ENCODE measurements at places on chromosomes 12 and 14.

DNA sequence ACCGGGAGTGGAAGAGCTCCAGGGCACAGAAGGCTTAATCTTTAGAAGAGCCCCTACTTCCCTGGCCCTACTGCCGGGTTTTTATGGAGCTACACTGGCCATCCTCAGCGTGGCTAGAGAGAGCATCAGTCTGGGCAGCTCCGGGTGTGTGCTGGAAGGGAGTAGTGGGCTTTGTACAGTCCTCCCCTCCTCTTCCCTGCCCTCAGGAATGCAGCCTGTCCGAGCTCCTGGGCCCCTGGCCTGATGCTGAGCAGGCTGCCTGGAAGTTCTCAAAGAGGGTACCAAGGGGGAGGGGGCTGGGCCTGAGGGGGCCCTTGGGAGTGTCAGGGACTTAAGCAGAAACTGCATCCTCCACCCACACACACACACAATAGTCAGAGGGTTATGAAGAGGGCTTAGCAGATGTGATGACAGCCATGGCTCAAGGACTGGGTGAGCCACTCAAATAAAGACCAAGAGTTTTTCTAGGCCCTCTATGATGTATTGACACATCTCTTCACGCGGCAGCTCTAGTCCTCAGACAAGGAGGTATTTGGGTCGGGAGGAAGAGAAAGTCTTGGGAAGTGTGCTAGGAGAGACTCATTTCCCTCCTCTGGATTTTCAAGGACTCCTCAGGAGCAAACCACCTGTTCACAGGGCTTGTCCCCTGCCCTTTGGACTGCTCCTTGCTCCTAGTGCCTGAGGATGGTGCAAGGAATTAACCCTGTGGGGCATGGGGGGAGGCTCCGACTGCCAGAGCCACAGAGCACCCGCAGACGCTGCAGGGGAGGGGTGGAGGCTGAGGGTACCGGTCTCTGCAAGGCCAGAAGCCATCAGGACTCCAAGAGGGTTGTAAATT is 16.5 kb upstream of the FIGNL2 start:
- peak; percentile 40 for DNase-seq

DNA sequence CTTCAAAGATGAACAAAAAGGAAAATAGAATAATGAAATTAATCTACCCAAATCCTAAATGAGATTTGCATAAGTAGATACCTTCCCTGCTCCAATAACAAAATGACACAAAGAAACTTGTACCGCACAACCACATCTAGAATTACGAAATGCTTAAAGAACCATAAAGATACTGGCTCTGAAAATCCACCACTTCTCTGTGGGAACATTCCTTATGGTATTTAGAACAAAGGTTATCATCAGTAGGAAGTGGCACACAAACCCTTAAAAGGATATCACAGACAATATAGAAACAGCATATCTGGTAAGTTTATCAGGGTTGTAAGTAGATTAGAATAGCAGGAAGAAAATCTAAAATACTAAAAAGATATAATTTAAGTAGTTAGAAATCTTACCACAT is 11.6 kb downstream of the IAPP start:
- no peak for DNase-seq

- no peak for DNase-seq
Observed at GRCh38 chr12:65016881-65017650, 104.0 kb downstream of the WIF1 start.

DNA sequence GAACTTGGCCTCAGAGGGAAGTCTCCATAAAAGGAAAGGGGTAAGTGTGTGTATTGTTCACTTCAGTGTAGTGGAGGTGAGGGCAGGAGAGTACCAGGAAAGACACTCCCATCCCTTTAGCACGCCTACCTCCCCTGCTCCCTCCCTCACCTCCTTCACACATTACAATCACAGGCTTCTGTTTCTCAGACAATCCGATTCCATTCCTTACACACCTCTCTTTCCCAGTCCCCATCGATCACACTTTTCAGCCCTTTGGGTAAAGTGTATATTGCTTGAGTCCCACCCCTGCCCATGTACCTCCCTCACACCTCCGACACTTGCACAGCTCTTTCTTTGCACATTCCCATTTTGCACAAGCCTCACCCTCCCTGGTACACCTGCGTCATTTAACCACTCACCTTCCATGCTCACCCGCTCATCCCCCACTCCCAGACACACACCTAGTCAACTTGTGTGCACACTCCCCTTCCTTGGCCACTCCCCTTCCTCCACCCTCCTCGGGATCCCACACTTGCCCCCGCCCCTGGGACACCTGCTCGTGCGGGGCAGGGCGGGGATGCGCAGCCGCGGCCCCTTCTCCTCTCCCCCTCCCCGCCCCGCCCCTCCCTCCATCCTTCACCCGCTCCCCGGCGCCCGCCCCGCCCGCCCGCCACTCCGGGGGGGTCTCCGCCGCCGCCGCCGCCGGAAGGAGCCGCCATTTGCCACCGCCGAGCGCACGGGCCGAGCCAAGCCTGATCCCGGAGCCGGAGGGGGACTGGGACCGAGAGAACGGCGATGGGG is at the start of gene MARCHF9:
Gene MARCHF9, plus strand, starts transcription at position 693 of the 783 bp plus-strand sequence. CDS start 426 bp downstream, outside the sequence.
- DNase-seq = peak; percentile 86

- no peak for DNase-seq
Observed at GRCh38 chr14:100776681-100777365, 49.1 kb upstream of the MEG3 start.

DNA sequence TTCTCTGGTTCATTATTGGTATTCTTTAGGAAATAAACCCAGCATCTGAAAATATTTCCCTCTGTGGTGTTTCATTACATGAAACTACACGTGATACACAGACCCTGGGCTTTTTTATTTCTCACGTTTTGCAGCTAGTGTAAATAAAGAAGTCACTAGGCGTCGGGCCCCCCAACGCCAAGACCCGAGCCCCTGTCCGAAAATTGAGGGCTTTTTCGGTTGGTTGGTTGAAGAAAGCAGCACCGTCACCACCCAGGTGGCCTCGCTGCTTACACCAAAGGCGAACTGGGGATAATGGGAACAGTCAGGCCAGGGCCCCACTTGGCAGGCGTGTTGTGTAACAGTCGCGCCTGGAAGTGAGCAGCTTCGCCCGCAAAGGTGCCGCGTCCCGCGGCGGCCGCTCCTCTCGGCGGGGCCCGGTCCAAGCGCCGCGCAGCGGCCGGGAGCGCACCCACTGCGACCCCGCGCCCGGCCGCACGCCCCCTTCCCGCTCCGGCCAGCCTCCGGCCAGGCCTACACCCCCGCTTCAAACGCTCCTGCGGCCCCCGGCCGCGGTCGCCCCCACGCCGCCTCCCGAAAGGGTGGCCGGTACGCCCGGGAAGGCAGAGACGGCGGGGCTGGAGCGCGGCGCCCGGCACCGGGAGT is 1.2 kb downstream of the DUSP16 start:
- no peak for DNase-seq

DNA sequence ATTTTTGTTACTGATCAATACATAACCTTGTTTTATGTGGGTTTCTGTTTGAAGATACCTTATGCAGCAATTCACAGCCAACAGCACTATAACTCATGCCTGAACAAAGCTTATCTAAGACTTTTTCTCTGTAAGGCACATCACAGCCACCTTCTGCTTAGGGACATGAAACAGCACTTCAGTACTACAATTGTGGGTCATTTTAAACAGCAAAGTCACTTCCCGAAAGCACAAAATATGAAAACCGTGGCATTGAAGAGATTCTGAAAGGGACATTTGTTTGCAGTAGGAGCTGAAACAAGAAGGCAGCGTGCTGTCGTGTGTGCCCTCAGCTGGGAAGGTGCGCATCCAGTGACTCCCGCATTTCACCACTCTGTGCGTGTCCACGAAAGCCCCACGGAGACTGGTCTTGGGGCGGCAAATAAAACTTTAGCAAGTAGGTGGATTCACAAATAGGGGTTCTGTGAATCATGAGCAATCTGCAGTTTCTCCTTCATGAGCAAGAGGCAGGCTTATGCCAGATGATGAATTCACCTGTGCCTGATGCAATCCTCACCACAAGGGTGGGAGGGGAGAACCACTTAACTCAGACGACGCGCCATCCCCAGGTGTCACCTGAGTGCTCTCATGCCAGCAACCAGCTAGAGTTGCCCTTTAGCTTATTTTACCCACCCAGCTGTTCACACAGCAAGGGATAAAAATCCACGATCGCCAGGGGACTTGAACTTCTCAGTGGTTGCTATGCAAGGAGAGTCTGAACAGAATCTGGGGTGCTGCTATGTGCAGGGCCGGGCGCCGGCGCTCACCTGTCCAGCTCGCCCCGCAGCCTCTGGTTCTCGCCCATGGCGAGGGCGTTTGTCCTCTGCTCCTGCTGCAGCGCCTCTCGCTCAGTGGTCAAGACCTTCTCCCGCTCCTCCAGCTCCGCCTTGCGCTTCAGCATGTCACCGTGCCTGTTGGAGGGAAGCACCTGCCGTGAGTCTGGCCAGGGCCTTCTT is 54.9 kb upstream of the GPR68 start:
- no peak for DNase-seq

- no peak for DNase-seq
Observed at GRCh38 chr14:89004166-89004565, 179.7 kb downstream of the TTC8 start.

- DNase-seq = no peak
Observed at GRCh38 chr12:21604245-21605101, at the start of gene GYS2. Gene GYS2, minus strand, starts transcription at chr12:21604847. Its CDS starts 255 bp downstream, at chr12:21604592.

GRCh38 chr12:49200919-49201594 is 12.2 kb upstream of the TUBA1A start:
- no peak for DNase-seq

DNA sequence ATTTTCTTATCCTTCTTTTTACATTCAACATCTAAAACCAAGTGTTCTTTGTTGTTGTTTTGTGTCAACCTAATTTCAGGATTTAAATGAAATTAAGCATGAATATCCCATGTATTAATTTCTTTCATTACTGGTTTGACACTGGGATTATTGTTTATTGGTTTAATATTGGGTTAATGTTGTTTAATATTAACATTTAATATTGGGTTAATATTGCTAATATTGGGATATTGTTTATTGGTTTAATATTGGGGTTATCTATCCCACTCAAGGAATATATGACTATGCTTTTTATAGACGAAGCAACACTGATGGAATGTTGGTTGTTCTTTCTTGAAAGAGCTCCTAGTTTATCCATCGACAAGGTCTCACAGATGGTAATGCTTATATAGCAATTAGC is 45.9 kb downstream of the TMPRSS12 start:
- DNase-seq = no peak

- DNase-seq = no peak
Observed at GRCh38 chr12:50240096-50240791, 43.1 kb downstream of the LIMA1 start.

DNA sequence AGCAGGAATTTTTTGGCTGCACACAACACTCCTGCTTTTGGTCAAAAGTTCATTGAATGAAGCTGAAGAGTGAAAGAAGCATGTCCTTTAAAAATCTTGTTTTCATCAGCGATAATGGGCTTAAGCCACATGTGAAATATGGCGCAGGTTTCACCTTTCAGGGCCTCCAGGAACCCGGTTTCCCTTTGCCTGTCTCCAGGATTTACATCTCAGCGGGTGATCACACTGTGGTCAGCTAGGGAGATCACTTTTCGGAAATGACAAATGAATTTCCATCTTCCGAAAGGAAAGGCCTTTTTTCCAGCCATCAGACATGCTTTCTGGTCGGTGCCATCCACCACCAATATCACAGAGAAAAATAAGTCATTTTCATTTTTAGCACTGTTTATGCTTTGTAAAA is 727.1 kb upstream of the TBX3 start:
- DNase-seq = no peak

GRCh38 chr14:37864128-37864527 is 268.7 kb downstream of the TTC6 start:
- no peak for DNase-seq

GRCh38 chr12:52473768-52474167 is at the start of gene KRT6C:
Gene KRT6C, minus strand, starts transcription at chr12:52473805. Its CDS starts 68 bp downstream, at chr12:52473737.
- DNase-seq = no peak

DNA sequence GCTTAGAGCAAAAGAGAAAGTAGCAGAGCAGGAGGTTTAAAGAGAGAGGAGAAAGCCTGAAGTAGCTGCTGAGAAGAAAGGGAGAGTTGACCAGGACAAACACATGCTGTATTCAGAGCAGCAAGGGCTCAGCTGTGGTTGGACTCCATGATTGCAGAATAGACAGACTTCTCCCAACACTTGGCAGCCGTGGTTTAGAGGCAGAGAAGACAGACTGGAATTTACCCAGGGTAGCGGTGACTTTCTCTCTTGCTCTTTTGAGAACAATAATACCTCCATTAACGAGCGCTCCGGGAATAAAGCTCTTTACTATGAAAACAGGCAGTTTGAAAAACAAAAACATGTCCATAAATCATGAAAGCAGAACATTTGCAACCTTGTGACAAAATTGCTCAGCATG is 21.4 kb upstream of the IGF1 start:
- no peak for DNase-seq

GRCh38 chr12:107760207-107760808 is 629 bp downstream of the PRDM4 start:
- no peak for DNase-seq

DNA sequence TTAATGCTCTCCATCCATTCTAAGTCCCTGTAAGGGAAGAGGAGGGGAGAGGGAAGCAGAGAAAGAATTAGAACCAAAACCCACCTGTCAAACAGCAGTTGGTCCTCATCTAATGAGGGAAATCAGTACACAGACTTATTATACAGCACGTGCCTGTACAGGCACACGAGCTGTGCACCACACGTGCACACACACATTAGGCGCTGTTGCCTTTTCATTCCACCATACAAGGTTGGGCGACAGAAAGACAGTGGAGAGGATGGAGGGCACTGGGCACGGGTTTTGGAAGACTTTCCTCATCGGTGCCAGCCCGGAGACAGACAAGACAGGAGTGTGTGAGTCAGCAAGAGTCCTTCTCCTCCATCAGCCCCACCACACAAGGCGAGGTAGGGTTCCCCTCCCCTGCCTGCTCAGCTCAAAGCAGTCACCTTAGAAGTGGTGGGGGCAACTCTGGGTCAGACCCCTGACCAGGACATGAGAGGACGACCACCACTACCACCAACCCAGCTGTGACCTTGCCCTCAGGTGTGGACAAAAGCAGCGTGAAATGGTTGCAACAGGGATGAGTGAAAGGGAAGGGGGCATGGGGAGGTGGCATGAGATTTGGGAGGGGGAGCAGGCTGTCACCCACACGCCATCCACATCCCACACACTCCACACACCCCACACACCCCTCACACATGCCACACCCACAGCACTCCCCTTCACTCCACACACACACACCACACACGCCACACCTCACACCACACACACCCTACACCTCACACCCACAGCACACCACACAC is 80.7 kb downstream of the ACTN1 start:
- DNase-seq = no peak

Measured in 8988T (cell line).